ENCODE measurements at places on chromosomes 2 and 18. TPM values are rescaled to one million over a fixed set of nuclear protein-coding genes. Genes with fewer than 3 reads are reported as not detected.

- DNase-seq = no peak
Measured at GRCh38 chr18:26999797-27000196, 134.3 kb upstream of the AQP4 start.

AGPS gene
- polyA plus RNA-seq = 50.5 TPM

- no peak for DNase-seq
Measured at GRCh38 chr2:229713371-229714079, 830 bp downstream of the DNER start.

PCARE gene
- 0.19 TPM for polyA plus RNA-seq

SNED1 gene
- 8.1 TPM for polyA plus RNA-seq

- no peak for DNase-seq
Measured at GRCh38 chr2:12131975-12132374, 385.5 kb downstream of the LPIN1 start.

GRCh38 chr2:174919947-174920595 lies 85.1 kb downstream of the CHN1 start:
- no peak for DNase-seq

NMUR1 gene
- polyA plus RNA-seq = 0.62 TPM

GRCh38 chr2:65980531-65980930 lies 454.4 kb upstream of the MEIS1 start:
- no peak for DNase-seq

SPR gene
- polyA plus RNA-seq = 8.9 TPM

DNA sequence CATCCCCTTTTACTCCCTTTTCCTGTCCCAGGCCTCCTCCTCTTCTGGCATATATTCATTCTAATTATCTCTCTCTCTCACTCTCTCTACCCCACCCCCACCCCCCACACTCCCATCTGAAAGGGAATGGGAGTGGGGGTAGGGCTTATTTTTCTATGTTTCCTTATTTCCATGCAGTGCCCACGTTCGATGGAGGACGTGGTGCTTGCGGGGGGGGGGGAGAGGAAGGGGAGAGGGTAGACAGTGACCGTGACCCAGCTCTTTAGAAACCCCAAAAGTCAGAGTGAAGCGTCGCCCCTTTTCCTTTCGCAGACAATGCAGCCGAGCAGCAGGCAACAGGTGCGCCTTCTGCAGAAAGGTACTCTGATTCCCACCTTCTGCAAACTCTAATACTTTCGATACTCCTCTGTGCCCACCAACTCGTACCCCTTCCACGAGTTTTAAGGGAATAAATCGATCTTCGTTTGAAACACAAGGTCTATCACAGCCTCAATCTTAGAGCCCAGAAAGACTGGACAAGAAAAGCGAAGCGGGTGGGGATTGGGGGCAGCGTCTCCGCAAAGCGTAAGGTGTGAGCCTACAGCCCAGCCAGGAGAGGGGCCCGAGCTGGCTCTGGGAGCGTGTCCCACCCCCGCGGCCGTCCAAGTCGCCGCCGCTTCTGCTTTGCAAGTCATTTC lies 891 bp upstream of the NR4A2 start:
- DNase-seq = no peak

TEKT4 gene
- 0.06 TPM for polyA plus RNA-seq
